Cardiac muscle cell (in vitro differentiated cells and primary cell): ENCODE measurements at places on chromosomes 4 and X. TPM values are rescaled to one million over a fixed set of nuclear protein-coding genes. Genes with fewer than 3 reads are reported as not detected.

The MEPE gene
- polyA plus RNA-seq, result not detected in 2 replicates

The CT83 gene
- not detected in 2 replicates for polyA plus RNA-seq

The ZCCHC18 gene
- polyA plus RNA-seq, result 4.8 and 5.5 TPM in 2 replicates

The FOXR2 gene
- polyA plus RNA-seq, result not detected in 2 replicates

The BMPR1B gene
- polyA plus RNA-seq, result 0.34 and 0.53 TPM in 2 replicates

The RPS6KA3 gene
- 7.1 and 9.0 TPM in 2 replicates for polyA plus RNA-seq
